Lung (tissue), 17 donors: ENCODE measurements at places on chromosomes 4 and X. TPM values are rescaled to one million over a fixed set of nuclear protein-coding genes. Genes with fewer than 3 reads are reported as not detected.

Gene CXorf49B
- total RNA-seq: not detected

Gene SPANXN4
- not detected for total RNA-seq

Gene RGN
- total RNA-seq: 7.1 TPM

Gene FATE1
- total RNA-seq: 0.37 TPM

Gene NDUFB11
- total RNA-seq: 79.3 TPM

Gene CENPVL3
- total RNA-seq: not detected

Gene COL25A1
- 3.5 TPM for total RNA-seq

Gene SRPK3
- total RNA-seq: 0.15 TPM

Gene HHIP
- 93.9 TPM for total RNA-seq

Gene SULT1B1
- 11.0 TPM for total RNA-seq

Gene C4orf50
- 0.03 TPM for total RNA-seq

Gene CLTRN
- total RNA-seq: 3.6 TPM

DNA sequence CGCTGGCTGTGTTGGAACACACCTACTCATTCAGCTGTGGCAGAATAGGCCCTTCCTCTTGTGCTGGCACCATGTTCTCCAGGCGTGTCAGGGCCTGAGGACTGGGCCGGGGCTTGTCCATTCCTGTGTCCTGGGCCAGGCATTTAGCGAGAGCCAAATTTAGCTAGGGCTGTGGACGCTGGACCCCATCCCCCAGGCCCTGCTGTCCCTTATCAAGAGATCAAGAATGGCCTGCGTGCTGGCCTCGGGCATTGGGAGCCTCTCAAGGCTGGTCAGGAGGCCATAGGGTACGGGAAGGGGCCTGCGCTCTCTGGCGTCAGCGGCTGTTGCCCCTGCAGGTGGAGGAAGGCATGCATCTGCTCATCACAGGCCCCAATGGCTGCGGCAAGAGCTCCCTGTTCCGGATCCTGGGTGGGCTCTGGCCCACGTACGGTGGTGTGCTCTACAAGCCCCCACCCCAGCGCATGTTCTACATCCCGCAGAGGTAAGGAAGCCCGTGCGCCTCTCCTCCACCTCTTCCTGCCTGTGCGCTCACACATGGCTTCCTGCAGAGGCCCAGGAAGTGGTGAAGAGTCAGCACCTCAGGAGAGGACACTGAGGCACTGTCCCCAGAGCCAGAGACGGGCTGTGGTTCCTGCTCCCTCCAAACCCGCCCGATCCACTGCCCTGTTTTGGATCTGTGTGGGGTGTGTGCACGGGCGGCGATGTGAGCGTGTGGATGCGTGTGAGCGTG, 15.3 kb downstream of the ABCD1 start:
- DNase-seq: no peak

DNA sequence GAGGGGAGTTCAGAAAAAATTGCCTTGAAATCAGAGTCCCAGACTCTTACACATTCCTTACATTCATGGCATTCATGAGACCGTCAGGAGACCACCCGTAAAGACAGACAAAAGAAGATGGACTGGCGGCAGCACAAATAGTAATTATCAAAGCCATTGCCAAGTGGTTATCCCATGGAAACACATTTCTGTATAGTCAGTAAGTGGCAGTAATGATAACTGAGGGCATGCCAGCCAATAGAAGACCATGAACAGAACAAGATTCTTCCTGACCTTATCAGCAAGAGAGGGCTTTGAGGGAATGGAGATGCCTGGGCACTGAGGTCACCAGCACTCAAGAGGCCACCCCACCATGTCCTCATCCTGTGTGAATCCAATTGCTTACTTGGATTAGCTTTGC, 121.7 kb upstream of the HCCS start:
- no peak for DNase-seq

DNA sequence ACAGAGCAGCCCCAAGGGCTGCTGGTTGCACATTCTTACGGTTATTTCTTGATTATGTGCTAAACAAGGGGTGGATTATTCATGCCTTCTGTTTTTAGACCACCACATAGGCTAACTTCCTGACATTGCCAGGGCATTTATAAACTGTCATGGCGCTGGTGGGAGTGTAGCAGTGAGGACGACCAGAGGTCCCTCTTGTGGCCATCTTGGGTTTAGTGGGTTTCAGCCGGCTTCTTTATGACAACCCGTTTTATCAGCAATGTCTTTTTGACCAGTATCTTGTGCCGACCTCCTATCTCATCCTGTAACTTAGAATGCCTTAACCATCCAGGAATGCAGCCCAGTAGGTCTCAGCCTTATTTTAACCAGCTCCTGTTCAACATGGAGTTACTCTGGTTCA, 212.4 kb upstream of the GRID2 start:
- no peak for DNase-seq

DNA sequence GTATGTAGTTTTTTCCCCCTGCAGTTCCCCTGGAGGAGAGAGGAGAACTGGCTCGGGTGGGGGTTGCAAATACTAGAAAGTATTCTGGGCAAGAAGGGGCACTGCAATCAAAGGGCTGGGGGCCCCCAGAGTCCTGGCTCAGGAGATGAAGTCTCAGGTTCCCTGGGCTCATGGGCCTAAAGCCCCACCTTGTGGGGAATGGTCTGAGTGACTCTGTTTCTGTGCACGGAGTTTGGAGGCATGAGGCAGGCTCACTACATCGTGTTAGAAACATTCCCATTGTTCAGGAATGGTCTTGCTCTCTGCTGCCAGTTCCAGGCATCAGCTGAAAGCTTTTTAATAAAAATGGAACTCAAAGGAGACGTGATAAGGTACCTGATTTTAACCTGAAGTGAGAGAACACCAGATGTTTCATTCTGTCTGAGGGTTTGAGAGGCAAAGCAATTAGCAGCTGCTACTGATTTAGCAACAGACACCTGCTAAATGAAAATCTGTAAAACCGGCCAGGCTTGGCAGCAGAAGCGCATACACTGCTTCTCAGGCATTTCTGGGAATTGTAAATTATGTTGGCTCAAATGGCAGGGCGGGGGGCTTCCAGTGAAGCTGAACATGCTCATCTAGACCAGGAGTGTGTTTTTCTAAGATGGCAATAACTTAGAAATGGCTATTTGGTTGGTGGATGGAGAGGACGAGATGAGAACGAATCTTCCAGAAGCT, 122.7 kb downstream of the TMEM164 start:
- DNase-seq: no peak

DNA sequence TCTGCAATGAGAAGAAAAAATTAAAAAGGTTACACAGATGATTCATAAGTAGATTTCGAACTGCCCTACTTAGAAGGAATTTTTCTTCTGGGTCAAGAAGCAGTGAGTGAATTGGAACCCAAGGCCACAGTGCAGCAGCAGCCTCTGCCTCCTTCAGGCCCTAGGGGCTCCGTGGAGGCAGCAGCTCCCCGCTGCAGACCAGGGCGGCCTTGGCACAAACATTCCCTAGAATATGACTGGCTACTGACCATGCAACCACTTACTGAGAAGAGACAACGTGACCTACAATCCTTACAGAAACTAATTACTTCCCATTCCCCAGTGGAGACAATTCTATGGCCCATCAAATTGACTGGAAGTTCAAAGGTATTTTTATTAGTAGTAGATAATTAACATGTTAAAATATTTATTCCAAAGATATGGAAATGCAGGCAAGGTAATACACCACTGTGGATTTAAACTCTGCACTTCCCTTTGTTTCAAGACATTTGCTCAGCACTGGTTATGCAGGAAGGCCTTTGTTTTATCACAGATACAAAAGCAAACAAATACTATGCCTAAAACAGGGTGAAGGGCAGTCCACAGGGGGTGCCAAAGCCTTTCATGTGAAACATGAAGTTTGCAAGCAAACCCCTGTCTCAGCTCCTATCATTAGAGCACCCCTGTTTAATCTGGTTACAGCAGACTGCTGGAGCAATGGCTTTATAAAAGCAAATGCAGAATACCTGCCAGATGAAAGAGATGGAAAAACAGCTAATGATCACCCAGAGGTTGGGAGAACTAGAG, 59.2 kb downstream of the PCDH19 start:
- DNase-seq: no peak

DNA sequence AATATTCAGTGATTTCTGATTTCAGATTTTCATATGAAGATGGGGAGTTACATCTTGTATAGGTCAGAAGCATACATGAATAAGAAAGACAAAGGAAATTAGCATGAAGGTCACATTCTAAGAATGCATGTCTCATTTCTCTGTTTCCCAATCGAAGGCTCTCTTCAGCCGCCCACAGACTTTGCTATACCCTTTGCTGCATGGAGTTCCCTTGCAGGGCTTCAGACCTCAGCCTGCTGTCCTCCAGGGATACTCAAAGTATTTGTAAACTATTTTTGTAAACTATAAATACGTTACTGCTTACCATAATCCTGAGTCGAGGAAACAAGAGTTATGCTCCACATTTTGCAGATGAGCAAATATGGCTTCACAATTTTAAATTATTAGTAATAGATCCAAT, 738.4 kb downstream of the PCDH18 start:
- no peak for DNase-seq

- peak; percentile 90 for DNase-seq
Measured at GRCh38 chr4:140851032-140851636, 94.9 kb upstream of the TBC1D9 start.

DNA sequence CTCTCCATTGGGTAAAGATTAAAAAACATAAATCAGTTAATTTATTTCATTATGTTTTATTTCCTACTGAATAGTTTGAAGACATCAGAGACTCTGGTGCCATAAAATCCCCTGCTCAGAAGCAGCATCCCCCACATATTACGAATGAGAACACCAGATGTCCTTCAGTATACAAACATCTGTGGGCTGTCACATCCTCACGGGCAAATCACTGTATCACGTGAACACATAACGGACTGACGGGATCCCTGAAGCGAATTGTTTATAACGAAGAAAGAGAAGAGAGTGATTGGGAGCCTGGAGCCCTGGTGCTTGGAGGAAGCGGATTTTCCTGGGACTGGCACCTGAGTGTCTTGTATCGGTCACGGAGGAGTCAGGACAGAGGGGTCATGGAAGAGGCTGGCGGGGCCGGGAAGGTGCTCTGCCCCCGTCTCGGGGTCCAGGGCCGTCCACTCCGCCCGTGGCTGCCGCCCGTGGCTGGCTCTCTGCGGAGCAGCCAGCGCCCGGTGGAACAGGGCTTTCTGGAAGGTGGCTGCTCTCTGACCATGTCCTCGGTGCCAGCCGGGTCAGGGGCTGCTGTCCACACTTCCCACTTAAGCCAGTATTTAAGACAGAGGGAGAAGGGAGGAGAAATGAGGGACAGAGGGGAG, 452.7 kb upstream of the FAT1 start:
- DNase-seq: peak; percentile 66

DNA sequence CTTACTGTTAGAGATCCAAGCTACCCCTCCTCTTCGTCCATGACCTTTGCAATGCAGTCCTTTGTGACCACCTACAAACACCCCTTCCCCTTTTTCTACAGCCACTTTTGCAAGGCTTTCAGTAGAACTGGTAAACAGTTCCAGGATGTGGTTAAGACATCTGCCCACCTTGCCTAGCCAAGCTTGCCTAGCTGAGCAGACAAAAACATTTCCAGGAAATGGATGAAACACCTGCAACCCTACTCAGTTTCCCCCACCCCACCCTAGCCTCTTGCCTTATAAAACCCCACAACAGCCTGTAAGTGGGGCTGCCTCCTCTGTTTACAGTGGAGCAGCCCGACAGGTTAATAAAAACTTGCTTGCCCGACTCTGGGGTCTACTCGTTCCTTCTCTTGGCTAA, 133.8 kb downstream of the ZC4H2 start:
- no peak for DNase-seq

DNA sequence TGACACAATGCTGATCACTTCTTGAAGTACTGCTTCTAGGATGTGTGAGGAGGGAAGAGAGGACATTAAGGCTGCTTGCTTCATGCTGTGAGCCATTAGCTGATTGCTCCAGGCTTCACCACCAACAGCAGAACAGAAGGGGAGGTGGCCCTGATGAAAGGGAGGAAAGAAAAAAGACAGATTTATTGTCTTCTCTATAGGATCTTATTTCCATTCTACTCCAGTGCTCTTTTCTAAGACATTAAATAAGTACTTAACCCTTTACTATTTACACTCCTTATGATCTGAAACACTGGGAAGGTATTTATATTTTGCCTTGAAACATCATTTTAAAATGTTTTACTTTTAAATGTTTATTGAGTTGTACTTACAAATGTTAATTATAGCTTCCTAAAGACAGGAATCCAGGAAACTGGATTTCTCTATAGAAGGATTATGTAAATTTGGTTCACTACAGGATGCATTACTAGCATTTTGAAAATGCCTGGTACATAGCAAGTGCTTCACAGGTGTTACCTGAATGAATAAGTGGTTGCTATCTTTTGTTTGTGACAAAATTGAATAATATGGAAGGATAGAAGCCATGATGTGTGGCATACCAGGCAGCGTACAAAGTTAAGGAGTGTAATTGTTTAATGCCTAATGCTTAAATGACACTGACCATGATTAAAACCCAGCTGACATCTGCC, 680.9 kb upstream of the ATOH1 start:
- DNase-seq: no peak

GRCh38 chr4:145540235-145540634, 58.6 kb downstream of the SMAD1 start:
- no peak for DNase-seq

GRCh38 chr4:93828995-93829819, 654 bp downstream of the ATOH1 start:
- DNase-seq: peak; percentile 46

- peak; percentile 8 for DNase-seq
Measured at GRCh38 chrX:53684415-53685192, 1.9 kb downstream of the HUWE1 start.

DNA sequence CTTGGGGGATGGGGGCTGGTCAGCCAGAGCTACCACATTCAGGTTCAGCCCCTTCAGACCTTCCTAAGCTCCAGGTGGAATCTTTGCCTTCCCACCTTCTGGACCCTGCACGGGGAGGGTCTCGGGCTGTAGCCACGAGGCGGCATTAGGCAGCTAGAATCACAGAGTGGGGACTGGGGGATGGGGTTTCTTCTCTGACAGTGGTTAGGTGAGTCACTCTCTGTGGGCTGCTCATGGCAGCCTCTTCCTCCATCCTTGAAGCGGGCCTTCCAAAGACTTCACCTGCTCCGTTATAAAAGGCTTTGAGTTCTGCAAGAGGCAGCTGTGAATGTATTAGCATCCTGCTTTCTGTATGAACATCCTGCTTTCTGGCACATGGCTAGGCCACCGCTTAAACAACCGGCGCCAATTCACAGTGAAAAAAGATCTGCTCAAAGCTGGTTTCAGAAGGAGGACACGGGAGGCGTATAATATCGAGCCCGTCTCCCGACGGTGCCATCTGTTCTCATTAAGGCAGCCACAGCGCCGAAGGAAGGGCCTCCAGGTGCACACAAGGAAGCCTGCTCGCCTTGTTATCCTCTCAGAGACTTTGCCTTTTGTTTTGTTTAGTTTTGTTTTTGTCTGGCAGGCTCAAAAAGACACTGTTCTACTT, 74.3 kb upstream of the IGFBP7 start:
- DNase-seq: no peak

GRCh38 chr4:71586087-71586763, 197.7 kb downstream of the GC start:
- no peak for DNase-seq

DNA sequence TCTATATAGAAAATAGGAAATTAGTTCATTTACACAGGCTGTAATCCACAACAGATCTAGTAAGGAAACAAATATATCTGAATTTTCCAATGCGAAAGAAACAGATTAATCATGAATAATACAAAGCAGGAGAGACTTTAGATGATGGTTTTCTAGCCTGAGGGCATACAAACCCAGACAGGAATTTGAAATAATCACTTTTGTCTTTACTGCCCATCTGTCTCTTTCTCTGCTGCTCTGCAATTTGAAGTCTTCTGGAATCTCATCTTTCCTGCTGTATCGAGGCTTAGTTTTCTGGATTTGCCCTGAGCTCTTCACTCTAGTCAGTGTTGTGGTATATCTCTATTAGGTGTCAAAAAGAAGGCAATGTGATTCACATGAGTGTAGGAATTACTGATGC, 711.8 kb upstream of the FAM241A start:
- DNase-seq: no peak
